ENCODE measurements at places on chromosomes 3 and 15. TPM values are rescaled to one million over a fixed set of nuclear protein-coding genes. Genes with fewer than 3 reads are reported as not detected.

- DNase-seq: peak; percentile 56
Observed at GRCh38 chr3:114213627-114214541, 23.5 kb downstream of the ZNF80 start.

GRCh38 chr3:184524981-184525336, 36.6 kb upstream of the EPHB3 start:
- DNase-seq: peak; percentile 66

DNA sequence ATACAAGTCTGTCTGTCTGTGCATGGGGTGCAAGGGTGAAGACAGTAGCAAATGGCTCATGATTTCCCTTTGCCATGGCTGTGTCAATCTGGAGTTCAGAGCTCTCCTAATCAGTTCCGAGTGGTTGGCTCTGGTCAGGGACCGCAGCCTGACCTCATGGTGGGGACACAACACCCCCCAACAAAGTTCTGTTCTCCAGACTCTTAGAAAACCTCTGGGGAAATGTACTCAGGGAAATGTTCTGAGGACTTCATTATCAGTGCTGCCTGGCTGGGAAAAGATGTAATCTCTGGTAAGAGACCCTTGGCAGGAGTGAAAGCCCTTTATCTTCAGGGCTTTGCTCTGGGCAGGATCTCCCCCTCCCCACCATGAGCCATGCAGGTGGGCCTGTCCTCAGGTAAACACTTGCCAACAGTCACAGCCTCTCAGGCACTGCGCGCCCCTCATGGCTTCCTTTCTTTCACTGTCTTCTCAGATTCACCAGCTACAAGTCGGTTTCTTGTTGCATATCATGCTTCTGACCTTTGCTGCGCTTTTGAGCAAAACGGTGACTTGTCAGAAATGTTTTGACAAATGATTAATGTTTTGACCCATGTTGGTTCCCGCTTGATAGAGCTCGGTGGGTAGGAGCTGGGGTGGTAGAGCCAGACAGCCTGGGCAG, 95.5 kb downstream of the ST6GAL1 start:
- DNase-seq: no peak

- no peak for DNase-seq
Observed at GRCh38 chr15:101313041-101313761, 18.2 kb upstream of the SNRPA1 start.

DNA sequence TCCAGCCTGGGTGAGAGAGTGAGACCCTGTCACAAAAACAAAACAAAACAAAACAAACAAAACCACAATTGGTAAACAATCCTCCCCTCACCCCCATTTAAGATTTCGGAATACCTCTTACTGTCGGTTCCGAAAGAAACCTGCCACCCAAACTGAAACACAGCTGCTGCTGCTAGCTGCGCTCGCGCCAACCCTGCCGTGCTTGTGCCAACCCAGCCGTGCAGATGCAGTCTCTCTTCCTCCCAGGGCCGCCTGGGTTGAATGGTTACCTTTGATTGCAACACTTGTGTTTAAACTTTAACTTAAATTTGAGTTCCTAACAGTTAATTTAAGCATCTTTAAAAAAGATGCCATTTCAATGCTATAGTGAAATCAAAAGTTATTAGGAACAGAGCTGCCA, 28.5 kb upstream of the SPTBN5 start:
- no peak for DNase-seq

DNA sequence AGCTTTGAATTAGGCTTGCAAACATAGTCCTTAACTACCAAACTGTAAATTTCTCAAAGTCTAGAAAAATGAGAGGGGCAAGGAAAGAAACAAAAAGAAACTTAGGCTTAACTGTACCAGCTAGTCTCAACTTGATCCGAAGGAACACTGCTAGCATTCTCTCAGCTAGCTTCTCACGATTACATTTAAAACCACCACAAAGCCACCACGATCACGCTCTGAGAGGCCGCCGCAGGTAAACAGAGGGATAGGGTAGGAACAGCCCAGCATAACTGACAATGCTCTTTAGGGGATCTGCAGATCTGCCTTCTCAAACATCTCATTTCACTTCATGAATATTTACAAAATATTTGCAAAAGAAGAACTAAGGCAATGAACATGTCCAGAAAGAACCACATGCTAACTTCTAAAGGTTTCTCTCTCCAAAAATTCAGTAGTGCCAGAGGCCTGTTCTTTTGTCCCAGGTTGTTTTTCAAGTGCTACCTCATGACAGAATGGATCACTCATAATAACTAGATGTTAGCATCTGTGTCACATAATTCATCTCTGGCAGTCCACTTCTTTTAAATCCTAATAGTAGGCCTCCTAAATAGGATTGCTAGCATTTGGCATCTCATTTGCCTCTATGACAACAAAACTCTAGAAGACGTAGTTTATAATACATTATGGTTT, 18.9 kb downstream of the VGLL4 start:
- no peak for DNase-seq

DNA sequence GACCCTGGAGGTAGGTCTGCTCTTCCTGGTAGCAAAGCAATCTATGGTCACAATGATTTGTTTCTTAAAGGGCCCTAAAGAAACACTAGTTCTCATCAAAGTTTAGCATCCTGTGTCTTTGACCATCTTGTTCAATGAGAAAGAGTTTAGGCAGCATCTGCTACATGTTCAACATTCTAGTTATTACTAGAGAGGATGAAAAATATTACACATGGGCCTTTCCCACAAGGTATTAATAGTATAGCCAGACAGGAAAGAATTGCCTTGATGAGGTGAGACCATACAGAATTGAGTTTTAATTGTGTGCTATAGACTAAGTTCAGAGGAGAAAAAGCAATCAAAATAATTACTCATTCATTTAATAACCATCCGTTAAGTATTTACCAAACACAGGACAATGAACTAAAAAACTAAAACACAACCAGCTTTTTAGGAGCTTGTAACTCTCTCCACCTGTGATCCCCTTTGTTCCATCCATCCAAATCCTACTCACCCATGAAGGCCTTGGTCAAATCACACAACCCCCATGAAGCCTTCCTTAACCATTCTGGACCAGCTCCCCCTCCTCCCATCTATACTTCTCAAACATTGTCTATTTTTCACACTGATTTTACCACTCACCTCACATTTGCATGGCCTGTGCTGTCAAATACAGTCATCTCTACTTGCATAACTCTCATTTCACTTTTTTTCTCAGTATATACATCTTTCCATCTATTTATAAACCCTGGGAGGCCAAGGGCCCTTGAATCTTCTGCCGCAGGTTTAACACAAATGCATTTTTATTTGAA, 122.9 kb downstream of the RORA start:
- no peak for DNase-seq

DNA sequence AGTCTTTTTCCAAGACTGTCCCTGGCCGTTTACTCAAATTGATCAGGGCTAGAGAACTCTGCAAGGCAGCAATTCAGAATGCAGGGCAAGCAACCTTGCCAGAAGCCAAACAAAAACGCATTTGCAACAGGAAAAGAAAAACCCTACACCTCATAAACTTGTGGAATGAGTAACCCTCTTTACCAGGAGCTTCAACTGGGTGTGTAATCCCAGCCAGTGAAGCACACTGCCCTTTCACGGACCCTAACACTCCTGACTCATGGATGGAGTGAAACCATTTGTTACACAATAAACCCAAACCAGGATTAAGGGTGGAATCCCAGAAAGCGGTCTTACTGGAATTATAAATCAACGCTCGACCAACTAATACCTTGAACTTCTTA, 14.8 kb upstream of the LDHAL6B start:
- DNase-seq: no peak

- peak; percentile 19 for DNase-seq
Observed at GRCh38 chr3:46729038-46729437, 11.4 kb upstream of the PRSS50 start.

- no peak for DNase-seq
Observed at GRCh38 chr3:178246004-178246403, 290.2 kb upstream of the KCNMB2 start.

DNA sequence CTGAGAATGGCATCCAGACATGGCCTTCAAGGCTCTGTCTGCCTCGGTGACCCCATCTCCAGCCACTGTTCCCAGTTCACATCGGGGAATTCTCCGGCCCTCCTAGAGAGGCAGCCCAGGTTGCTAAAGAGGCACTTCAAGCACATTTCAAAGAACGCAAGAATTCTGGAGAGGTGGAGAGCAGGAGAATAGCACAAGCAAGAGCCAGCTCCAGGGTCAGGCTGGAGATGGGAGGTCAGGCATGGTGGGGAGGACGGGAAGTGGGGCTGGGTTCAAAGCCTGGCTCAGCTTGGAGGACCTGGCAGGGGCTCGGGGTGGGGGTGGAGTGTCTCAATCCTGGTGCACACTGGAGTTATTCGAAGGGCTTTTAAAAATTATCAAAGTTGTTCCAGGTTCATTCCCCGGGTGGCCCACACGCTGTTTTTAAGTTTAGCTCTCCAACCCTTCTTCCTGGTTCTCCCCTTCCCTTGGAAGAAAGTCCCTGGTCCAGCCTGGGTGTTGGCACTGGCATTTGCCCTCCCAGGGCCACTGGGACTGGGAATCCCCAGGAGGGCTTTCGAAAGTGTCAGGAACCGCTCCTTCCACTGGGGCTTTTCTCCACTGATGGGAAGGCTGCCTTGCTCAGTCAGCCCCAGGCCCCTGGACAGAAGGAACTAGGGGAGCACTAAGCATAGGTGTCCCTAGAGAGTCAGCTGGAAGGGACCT, 35.8 kb downstream of the ZNF710 start:
- no peak for DNase-seq

GRCh38 chr3:17852217-17852616, 109.8 kb upstream of the TBC1D5 start:
- DNase-seq: no peak

DNA sequence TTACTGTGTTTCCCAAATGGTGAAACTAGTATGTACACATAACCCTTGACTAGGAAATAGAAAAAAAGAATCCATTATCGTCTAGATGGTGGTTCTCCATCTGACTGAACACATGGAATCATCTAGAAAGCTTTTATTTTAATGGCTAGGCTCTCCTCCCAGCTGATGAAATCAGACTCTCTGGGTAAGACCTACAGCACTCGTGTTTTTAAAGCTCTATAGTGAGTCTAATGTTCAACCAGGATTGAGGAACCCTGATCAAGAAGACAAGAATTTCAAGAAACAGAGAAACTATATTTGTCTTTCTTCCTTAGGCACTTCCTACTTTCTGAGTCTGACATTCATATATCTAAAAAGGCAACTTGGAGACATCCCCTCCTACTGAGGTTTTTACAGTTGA, 118.8 kb downstream of the TMCO5A start:
- no peak for DNase-seq

DNA sequence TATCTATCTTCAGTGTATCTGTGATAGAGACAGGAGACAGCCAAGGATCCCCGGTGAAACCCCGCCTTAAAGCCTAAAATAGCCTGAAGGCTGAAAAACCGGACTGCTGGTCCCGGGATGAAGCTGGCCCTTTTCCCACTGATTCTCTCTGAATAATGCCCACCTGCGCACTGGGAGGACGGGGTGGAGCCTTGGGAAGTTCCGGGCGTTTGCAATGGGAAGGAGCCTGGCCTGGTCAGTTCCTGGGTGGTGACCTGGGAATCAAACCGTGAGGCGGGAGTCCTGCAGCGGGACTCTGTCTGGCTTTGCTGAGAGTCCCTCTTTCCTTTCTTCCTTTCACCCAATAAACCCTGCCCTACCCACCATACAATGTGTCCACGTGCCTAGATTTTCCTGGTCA, 157.9 kb downstream of the C3orf38 start:
- DNase-seq: peak; percentile 77

DNA sequence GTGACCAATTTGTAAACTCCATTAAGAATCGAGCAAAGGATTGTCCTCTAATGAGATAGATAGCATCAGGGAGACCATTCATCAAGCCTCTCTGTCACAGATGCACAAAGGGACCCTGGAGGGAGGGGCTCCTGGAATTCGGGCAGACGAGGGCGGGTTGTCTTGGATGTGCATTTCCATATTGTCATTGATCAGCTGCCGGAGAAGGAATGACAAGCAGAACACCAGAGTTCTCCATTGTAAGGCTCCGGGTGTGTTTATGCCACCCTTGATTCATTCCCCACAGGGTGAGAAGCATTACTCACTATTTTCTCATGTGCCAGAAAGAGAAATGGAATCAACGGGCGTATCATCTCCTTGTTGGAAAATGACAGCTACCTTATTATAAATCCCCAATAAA, 167.5 kb downstream of the EBLN2 start:
- DNase-seq: no peak

- no peak for DNase-seq
Observed at GRCh38 chr3:115401298-115401697, 222.0 kb upstream of the GAP43 start.

- no peak for DNase-seq
Observed at GRCh38 chr3:121508389-121508788, 37.4 kb downstream of the POLQ start.

SYNPR gene
- 2.6 TPM for total RNA-seq

APBA2 gene
- 24.7 TPM for total RNA-seq

UPK1B gene
- total RNA-seq: 0.66 TPM

KY gene
- not detected for total RNA-seq

ATP13A5 gene
- total RNA-seq: not detected

EPHB1 gene
- 5.2 TPM for total RNA-seq

COL6A5 gene
- total RNA-seq: 0.03 TPM

SFMBT1 gene
- total RNA-seq: 24.0 TPM

IGSF11 gene
- 1.8 TPM for total RNA-seq

ADAMTSL3 gene
- 0.87 TPM for total RNA-seq

TRAIP gene
- total RNA-seq: 13.4 TPM

LIPC gene
- not detected for total RNA-seq

PYGO1 gene
- 0.52 TPM for total RNA-seq
